ENCODE measurements at places on chromosomes 7 and 10.

- DNase-seq = peak; percentile 85
Observed at GRCh38 chr7:79982141-79982770, 152.4 kb upstream of the GNAI1 start.

- DNase-seq = peak; percentile 95
Observed at GRCh38 chr7:2863461-2864066, 19.5 kb upstream of the GNA12 start.

DNA sequence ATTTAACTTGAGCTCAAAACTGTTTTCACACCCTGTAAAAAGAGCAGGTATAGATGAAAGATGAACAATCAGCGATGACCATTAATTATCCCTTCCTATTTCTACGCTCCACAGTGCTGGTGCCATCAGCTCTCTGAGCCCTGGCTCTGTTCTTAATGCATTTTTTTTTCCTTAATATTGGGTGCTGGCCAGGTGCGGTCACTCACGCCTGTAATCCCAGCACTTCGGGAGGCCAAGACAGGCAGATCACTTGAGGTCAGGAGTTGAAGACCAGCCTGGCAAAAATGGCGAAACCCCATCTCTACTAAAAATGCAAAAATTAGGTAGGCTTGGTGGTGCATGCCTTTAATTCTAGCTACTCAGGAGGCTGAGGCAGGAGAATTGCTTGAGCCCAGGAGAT is 4.2 kb downstream of the STEAP4 start:
- no peak for DNase-seq

DNA sequence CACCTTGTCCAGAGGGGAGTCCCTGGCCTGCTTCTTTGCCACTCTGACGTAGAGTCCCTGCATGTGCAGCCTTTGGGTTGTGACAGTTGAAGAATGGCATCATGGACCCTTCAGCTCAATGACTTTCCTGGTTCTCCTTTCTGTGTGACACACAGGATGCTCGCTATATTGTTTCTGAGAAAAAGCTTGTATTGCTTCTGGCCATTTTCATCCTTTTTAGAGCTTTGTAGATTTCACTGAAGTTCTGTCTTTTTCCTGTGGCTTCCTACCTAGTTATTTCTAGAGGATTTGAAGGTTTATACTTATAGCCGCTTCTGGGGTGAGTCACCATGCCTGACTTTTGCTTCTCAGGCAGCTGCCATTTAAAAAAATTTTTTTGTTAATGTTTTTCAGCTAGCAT is 27.0 kb downstream of the SND1 start:
- DNase-seq = peak; percentile 59

GRCh38 chr7:36070230-36070629 is 82.8 kb upstream of the EEPD1 start:
- no peak for DNase-seq

- no peak for DNase-seq
Observed at GRCh38 chr7:33355386-33355785, 226.0 kb downstream of the BBS9 start.

DNA sequence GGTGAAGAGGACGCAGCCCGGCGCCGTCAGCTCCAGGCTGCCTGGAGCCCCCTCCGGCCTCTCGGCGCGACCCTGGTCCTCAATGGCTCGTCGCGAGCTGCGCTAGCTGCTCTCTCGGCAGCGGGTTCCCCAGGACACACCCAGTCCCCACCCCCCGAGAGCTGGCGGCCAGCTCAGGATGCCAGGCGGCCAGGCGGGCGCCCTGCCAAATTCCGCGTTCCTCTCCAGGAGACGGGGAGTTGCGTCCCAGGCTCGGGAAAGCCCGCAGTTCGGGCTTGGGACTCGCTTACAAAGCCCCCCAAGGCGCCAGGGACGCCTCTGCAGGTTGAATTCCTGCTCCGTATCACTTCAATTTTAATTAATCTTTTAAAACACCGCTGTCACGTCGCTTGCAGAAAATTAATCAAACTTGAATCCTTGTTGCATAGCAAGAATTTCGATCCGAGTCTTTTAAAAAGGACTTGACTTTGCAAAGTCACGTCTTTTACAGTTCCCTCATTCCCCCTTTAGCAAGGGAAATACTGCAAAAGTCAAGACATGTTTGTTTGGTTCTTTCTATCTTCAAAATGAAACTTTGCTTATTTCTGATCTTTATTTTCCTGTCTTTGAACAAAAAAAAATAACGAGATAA is 28.2 kb downstream of the SKIDA1 start:
- DNase-seq = peak; percentile 86

- DNase-seq = no peak
Observed at GRCh38 chr10:92845921-92846320, 2.4 kb upstream of the EXOC6 start.

GRCh38 chr10:132628966-132629900 is 91.6 kb downstream of the INPP5A start:
- DNase-seq = no peak

DNA sequence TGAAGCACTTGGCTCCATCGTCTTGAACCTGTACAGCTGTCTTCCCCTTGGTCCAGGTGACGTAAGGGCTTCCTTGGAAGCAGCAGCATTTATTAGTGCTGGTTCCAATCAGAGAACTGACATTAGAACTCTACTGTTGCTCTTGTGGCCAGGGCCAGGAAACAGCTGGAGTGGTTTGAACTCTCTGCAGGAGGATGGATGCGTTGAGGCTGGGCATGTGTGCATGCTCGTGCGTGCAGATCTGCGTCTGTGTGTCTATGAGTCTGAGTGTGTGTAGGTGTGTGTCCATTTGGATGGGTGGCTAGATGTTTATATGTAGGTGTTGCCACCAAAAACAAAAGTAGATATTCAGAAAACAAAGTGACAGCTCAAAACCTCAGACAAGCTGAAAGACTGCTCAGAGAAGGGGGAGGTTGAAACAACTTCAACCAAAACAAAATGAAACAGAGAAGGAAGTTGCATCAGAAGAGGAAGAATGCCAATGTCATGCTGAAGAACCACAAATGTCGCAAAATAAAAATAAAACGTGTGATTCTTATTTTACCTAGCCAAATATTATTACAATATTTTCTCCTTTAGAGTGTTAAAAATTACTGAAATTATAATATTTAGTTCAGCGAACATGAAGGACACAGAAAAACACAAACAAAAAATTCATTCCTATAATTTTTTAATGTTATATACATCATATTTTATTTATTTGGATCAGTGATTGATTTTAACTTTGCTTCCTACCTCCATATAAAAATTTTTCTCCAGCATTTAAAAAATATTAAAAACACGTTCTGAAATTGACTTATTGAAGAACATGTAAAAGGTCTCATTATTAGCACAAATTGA is 96.1 kb upstream of the MKLN1 start:
- peak; percentile 75 for DNase-seq

- no peak for DNase-seq
Observed at GRCh38 chr10:102450124-102450373, 1.3 kb downstream of the C10orf95 start.

DNA sequence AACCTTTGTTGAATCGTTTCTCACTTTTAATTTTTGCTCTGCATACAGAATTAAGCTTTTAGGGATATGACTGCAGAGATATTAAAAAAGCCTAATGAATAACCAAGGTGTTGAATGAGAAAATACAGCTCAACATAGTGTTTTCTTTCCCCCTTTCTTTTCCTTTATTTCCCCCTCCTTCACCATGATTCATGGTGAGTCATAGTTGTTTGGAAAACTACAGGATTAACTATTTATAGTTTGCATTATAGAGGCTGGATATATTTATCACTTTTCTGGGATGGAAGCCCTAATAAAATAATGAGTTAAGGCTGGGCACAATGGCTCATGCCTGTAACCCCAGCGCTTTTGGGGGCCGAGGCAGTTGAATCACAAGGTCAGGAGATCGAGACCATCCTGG is 115.0 kb downstream of the DNAJB9 start:
- DNase-seq = peak; percentile 40

DNA sequence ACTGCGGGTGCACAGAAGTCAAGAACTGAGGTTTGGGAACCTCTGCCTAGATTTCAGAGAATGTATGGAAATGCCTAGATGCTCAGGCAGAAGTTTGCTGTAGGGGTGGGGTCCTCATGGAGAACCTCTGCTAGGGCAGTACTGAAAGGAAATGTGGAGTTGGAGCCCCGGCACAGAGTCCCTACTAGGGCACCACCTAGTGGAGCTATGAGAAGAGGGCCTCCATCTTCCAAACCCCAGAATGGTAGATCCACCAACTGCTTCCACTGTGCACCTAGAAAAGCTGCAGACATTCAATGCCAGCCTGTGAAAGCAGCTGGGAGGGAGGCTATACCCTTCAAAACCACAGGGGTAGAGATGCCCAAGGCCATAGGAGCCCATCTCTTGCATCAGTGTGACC is 1336.0 kb upstream of the CELF2 start:
- DNase-seq = no peak

DNA sequence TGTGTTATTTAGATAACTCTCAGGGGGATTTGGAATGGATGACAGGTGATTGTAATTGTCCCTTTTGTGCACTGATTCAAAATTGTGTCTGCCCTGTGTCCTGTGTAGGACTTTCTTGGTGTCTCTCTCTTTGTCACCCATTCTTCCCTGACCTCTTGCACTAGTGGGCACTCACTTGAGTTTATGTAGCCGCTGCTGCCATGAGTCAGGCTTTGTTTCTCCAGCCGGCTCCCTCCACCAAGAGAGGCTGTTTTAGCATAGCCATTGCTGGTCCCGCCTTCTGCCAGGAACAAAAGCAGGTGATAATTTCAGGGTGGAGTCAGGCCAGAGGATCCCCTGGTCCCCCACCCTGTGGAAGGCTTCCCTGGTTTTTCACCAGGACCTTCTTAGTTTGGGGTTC is 8.4 kb downstream of the COL17A1 start:
- no peak for DNase-seq

GRCh38 chr10:66258693-66259092 is 667.1 kb upstream of the LRRTM3 start:
- DNase-seq = no peak

DNA sequence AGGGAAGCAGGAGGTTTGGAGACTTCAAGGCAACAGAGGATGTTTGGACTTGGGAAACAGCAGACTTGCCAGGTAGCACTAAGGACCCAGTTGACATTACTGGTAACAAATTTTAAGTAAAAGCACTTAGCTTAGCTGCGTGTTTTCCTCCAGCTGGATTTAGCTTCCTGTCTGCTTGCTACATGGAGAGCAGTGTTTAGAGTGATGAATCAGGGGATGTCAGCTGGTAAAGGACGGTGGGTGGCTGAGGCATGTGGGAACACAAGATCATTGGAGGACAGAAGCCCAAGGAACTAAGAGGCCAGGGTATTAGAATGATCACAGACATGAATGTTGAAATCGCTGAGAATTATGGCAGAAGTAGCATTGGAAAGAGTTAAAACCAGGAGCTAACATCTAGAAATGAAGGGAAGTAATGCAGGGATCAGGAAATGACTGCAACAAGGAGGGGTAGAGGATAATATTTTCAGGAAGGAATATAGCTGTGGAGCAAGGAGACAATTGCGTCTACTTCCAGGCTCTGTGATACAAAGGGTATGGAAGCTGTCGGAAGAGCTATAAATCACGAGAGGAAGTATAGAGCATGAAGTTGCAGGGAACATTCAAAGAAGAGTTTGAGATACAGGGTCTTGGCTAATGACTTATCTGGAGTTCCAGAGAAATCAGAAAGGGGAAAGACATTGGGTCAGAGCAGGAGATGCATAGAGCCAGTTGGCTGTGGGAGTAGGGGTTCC is 34.4 kb downstream of the CALD1 start:
- peak; percentile 61 for DNase-seq

DNA sequence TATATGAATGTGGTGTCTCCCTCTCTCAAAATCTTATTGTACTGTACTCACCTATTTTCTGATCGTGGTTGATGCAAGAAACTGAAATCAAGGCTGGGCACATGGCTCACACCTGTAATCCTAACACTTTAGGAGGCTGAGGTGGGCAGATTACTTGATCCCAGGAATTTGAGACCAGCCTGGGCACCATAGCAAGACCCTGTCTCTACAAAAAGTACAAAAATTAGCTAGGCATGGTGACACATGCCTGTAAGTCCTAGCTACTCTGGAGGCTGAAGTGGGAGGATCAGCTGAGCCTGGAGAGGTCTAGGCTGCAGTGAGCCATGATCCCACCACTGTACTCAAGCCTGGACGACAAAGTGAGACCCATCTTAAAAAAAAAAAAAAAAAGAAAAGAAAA is 16.0 kb downstream of the MMRN2 start:
- no peak for DNase-seq

GRCh38 chr7:111224354-111225231 is 133.7 kb downstream of the LRRN3 start:
- no peak for DNase-seq

DNA sequence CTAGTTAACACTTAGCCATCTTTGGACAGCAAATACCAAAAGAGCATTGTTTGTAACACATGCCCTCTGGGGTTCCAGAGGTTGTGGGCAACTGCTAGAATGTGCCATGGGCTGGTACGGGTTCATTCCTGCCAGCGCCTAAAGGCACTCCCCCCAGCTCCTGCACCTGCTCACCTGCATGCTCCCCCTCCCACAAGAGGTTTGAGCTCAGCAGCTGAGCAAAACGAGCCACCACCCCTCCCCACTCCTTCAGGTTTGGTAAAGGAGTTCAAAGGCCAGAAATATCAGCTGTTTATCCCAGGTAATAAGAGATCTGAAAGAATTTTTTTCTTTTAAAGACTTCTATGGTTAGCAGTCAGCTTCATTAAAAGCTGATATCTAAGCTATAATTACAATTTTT is 53.5 kb downstream of the HTR7 start:
- DNase-seq = no peak

DNA sequence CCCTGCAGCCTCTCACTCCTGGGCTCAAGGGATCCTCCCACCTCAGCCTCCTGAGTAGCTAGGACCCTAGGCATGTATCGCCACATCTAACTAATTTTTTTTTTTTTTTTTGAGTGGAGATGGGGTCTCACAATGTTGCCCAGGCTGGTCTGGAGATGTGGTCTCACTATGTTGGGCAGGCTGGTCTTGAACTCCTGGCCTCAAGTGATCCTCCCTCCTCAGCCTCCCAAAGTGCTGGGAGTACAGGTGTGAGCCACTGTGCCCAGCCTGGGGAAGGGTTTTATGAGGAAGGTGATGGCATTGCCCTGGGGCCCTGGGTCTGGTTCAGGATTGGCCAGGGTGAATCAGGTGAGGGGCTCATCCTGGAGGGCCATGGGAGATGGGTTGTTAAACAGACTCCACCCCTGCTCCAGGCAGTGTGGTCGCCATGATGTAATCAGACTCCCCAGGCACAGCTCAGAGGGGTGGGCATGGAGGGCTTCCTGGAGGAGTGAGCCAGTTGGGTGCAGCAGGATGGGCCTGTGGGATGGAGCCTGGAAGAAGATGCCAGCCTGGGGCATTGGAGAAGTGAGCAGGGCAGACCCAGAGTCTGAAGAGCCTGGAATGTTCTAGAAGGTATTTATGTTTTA is 82.7 kb downstream of the MYL10 start:
- no peak for DNase-seq

- DNase-seq = no peak
Observed at GRCh38 chr10:71219918-71220688, 7.7 kb downstream of the UNC5B start.

Measured in fibroblast of skin of right biceps (primary cell).